Adipose tissue (tissue), 3 donors: ENCODE measurements at places on chromosomes 5 and 9. TPM values are rescaled to one million over a fixed set of nuclear protein-coding genes. Genes with fewer than 3 reads are reported as not detected.

PPIC gene
- 33.6 TPM for polyA plus RNA-seq

INSL6 gene
- polyA plus RNA-seq = not detected

FYB1 gene
- 4.9 TPM for polyA plus RNA-seq

UBE2QL1 gene
- 0.54 TPM for polyA plus RNA-seq

WWC1 gene
- 14.2 TPM for polyA plus RNA-seq

PCDHB13 gene
- 1.3 TPM for polyA plus RNA-seq

LCN15 gene
- polyA plus RNA-seq = not detected

GRM6 gene
- not detected for polyA plus RNA-seq
